Stimulated activated CD4-positive, alpha-beta T cell treated with anti-CD3 and anti-CD28 coated beads, TNF-alpha, amount 100 ng/mL, for 48 hours (primary cell): ENCODE measurements at places on chromosomes 11 and 22.

- DNase-seq, result no peak
Measured at GRCh38 chr11:59201353-59201752, 11.4 kb downstream of the MPEG1 start.

DNA sequence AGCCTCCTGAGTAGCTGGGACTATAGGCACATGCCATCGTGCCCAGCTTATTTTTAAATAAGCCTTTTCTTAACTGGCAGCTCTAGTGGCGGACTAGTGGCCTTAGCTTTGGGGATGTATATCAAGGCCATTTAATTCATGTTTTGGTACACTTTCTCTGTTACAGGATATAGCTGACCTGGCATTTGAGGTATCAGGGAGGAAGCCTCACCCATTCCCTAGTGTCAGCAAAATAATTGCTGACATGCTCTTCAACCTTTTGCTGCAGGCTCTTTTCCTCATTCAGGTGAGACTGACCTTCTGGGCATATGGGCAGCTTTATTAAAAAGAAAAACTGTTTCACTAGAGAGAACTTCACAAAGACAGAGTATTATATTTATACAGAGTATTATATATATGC lies 9.5 kb downstream of the EI24 start:
- no peak for DNase-seq

DNA sequence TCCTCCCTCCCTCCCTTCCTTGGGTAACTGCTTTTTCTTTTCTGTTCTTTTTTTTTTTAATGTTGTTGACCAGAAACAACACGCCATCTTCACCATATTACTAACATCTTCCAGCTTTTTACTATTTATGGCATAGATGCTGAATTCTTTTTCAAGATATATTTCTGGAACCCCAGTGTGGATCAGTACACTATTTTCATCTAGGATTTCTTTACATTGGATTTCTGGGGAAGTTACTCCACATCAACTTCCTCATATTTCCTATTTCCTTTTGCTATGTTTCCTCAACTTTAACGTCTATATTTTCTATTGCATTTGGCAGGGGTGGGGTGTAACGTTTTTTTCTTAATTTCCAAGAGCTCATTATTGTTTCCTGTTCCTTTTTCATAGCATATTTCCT lies 7.0 kb downstream of the PGM2L1 start:
- DNase-seq, result no peak

DNA sequence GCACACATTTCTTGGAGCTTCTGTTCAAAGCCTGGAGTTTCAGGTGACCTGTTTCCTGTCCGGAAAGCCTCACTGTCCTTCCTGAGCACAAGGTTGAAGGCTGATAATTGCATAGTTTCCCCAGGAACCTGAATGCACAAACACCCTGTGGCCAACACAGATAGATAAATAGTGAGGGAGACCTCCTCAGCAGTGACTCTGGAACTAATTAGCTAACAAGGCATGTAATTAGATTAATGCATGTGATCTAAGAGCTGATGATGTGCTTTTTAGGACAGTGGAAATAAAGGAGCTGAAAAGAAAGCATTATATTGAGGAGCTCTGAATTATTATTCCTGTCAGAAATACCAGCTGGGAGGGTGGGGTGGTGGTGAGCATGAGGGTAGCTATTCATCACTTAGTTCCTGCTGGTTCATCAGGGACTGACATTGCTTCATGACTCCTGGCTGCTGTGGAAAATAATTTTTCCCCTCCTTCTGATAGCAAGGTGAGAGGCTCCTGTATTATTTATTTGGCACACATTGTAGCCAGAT lies 101.1 kb downstream of the NELL1 start:
- no peak for DNase-seq

GRCh38 chr22:46099740-46100139 lies 50.6 kb upstream of the PPARA start:
- DNase-seq, result no peak

GRCh38 chr11:45872651-45873356 lies 12.6 kb upstream of the MAPK8IP1 start:
- no peak for DNase-seq

- no peak for DNase-seq
Measured at GRCh38 chr11:108609682-108610081, 16.1 kb upstream of the EXPH5 start.

DNA sequence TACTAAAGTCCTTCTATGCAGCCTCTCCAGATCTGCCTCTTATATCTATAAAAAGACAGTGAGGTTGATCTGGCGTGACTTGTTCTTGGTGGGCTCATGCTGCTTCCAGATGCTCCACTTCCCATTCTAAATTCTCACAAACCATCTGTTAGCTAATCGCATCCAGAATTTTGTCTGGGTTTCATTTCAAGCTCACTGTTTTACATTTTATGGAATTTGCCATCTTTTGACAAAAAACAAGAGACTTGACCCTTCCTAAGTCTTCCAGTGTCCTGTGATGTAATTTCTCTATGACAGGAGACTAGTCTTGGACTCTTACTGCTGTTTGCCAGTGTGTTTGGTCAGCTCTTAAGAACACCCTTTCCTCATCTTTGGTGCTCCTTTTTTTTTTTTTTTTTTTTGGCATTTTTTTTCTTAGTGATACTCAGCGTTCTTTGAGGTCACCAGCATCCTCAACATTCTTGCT lies 23.0 kb downstream of the CRKL start:
- no peak for DNase-seq
